NCI-H1092 treated with DMSO at 0.1 percent for 48 hours (cell line): ENCODE measurements at places on chromosomes 12 and 14.
A peak's percentile ranks its signal among the peaks of the same experiment; 100 is the strongest.

DNA sequence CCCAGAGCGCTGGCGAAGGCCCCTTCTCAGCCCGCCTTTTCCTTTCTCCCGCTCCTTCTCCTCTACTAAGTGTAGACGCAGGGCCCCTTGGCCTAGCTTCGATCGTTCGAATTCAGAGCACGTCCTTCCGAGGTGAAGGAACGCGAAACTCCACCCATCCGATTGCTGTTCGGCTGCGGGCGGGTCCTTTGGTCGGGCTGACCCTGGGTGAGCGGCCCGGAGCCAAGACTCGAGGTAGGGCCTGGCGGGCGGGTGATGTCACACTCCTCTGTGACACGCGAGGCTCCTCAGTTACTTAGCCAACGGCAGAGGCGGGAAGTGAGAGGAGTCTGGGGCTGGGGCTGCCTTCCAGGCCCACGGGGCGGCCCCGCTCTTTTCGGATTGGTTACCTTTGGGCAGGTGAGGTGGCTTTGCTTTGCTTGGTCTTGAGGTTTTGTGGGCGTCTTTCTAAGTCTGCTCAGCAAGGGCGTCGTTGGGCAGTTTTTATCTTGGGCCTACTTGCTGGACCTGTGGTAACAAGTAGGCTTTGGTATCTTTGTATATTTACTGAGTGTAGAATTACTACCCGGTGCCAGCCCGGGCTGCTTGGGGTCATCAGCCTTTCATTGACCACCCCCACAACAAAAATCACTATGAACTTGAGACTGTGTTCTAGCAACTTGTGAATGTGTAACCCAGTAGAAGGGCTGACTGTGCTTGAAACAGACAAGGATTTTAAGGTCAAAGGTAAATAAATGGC lies 694 bp downstream of the TMBIM6 start:
- peak; percentile 59 for DNase-seq

- DNase-seq, result no peak
These were observed 247.9 kb upstream of the ARHGAP5 start for GRCh38 chr14:31828946-31829868.

- no peak for DNase-seq
These were observed 139.2 kb downstream of the PDZRN4 start for GRCh38 chr12:41327096-41327895.

- DNase-seq, result peak; percentile 14
These were observed 67.0 kb downstream of the SYT1 start for GRCh38 chr12:78931466-78931990.

- no peak for DNase-seq
These were observed 115.9 kb upstream of the TMPO start for GRCh38 chr12:98399532-98399931.

GRCh38 chr12:89070603-89071002 lies 281.7 kb downstream of the DUSP6 start:
- DNase-seq, result no peak

- peak; percentile 17 for DNase-seq
These were observed 192.8 kb downstream of the TBX5 start for GRCh38 chr12:114213055-114213581.

GRCh38 chr12:109480356-109480755 lies 2.9 kb downstream of the UBE3B start:
- no peak for DNase-seq

DNA sequence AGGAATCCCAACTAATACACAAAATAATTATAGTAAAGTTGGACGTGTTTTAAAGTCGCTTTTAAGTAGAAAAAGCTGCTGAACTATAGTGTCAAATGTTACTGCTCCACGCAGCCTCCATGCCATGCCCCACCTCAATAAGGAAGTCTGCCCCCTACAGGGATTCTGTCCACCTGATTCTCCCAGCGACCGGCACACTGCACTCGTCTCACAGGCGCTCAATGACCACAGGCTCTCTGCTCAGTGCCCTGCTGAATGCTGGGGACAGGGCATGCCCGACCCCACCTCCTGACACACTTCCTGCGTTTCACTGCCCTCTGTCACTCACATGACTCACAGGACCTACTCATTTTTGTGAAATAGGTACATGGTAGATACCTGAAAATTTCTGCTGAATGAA lies 48.9 kb downstream of the BDKRB1 start:
- DNase-seq, result no peak

- no peak for DNase-seq
These were observed 1.1 kb downstream of the TEX22 start for GRCh38 chr14:105399466-105399775.

DNA sequence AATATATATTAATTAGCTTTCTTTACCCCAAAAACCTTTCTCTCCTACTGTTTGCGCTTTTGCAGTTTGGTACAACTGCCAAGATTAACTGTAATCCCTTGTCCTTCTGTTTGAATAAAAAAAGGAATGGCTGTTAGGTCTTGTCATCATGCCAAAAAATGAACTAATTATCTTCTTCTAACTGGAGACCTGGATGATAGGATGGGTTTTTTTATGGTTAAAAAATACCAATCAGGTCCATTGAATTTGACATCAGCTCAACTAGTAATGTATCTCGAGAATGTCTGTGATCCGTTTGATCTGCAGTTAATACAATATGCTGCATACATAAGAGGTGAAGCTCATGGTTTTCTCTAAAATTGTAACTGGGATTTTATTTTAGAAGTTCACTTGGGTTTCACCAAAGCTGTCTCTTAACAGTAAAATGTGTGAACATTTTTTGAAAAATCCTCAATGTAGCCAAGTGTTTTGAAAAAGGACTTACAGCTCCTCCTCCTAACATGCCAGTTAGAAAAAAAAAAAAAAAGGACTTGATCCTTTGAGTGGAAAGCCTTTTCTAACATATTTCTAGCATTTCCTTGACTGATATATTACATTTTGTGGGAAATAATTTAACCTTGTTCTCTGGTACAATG lies 96.8 kb downstream of the SRGAP1 start:
- DNase-seq, result peak; percentile 92

DNA sequence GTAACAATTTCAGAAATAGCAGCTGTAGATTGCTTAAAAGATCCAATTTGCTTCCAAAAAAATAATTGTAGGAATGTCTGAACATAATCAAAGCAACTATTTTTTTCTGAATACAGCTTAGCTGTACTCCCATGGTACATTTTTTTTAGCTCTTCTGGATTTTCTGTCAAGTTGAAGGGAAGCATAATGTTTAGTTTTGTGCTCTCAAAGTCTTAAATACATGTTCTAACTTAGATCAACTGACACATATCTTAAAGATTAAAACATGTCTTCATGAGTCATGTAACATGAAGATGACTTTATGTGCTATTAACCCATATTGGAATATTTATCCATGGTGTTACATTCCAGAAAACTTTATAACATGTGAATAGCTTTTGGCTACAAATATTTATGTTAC lies 255.7 kb downstream of the BTG1 start:
- DNase-seq, result no peak

DNA sequence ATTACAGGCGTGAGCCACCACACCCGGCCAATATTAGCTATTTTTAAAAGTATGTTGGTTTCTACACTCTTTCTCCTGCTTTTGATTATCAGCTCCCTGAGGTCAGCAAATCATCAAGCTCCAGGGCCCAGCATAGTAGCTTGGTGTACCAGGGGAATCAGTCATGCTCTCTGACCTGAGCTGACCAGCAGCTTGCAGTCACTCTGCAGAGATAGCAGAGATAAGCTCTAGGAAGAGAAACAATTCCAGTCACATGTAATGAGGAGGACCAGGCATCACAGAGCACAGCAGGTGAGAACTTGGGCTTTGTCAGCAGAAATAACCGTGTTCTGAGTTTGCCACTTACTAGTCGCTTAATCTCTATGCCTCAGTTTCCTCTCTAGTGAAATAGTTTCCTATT lies 8.5 kb downstream of the PLEKHD1 start:
- DNase-seq, result no peak

DNA sequence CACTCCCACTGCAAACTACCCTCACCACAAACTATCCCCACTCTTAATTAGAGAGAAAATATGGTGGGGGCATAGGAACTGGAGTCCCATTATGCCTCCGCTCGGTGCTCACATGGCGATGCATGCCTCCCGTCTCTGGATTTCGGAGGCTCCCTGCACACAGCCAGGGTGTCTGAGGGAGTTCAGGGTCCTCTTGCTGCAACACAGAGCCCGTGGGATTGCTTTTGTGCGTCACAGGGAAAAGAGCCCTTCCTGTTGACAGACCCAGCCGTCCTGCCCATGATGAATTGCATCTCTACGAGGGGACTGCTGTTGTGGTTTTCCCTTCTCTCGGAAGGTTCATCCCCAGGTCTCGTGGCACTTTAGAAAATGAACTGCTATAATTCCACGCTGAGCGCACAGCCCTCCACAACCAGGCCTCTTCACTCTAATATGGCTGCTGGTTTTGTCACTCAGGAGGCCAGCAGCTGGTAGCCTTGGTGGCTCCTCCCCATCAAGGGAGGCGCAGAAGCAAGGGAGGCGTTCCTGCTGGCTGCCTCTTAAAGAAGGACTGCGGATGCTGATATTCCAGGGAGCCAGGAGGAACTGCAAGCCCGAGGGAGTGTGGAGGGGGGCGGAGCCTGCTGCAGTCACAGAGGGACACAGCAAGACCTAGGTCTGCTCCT lies 158.0 kb downstream of the KCNA5 start:
- no peak for DNase-seq

- DNase-seq, result no peak
These were observed 16.8 kb upstream of the ANKRD33 start for GRCh38 chr12:51871126-51871525.

GRCh38 chr14:100441271-100441947 lies 118.3 kb downstream of the SLC25A47 start:
- no peak for DNase-seq

- DNase-seq, result no peak
These were observed 166.6 kb downstream of the KITLG start for GRCh38 chr12:88413646-88414045.

GRCh38 chr14:88611878-88612277 lies 49.0 kb downstream of the ZC3H14 start:
- no peak for DNase-seq
